ENCODE measurements at places on chromosomes 7 and 10.
A peak's percentile ranks its signal among the peaks of the same experiment; 100 is the strongest.

- DNase-seq: no peak
Observed at GRCh38 chr10:97858001-97858439, 8.4 kb downstream of the GOLGA7B start.

DNA sequence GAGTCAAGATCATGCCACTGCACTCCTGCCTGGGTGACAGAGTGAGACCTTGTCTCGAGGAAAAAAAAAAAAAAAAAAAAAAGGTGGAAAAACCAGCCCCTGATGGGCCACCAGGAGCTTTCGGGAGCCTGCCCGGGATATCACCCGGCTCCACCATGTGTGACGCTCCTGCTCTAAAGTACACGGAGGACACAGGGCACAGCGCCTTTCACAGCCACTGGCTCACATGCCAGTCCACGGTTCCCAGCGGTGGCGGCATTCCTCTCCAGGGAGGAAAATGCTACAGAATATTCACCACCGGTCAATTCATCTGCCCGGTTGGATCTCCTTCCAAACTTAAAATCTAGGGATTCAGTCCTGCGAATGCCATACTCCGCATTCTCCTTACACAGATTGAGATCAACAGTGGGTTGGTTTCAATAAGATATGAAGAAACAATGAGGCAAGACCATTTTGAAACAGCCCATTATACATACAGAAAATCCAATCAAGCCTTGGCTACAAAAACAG, 81.2 kb downstream of the CTBP2 start:
- DNase-seq: no peak

DNA sequence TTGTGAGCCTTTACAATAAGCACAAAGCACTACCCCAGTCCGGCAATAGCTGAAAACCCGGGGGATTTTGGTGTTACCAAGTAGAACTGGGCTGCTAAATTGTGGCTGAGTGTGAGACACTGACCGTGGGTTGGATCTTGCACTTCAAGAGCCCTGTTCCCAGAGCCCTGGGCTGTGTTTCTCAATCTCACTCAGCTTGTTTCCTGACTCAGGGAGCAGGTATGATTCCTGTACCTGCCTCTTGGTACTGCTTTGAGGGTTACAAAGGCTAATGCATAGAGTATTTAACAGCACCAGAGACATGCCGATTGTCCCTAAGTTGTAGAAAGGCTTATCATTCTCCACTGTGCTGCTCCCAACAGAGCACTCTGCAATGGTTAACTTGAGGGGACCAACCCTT, 134.6 kb downstream of the TEX36 start:
- no peak for DNase-seq

DNA sequence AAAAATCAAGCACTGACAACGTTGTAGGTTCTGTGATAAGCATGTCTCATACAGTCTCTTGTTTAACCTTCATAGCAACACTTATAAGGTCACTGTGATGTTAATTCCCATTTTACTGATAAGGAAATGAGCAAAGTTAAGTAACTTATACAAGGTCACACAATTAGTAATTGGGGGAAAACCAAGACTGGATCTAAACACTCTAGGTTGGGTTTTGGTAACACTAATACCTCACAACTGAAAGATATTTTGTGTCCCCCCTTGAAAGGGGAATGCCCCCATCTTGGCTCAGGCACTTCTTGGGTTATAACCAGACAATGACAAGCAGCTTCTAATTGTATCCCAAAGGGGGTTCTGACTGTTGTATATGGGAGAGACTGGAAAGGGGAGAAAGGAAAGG, 36.0 kb upstream of the ABCB4 start:
- no peak for DNase-seq

DNA sequence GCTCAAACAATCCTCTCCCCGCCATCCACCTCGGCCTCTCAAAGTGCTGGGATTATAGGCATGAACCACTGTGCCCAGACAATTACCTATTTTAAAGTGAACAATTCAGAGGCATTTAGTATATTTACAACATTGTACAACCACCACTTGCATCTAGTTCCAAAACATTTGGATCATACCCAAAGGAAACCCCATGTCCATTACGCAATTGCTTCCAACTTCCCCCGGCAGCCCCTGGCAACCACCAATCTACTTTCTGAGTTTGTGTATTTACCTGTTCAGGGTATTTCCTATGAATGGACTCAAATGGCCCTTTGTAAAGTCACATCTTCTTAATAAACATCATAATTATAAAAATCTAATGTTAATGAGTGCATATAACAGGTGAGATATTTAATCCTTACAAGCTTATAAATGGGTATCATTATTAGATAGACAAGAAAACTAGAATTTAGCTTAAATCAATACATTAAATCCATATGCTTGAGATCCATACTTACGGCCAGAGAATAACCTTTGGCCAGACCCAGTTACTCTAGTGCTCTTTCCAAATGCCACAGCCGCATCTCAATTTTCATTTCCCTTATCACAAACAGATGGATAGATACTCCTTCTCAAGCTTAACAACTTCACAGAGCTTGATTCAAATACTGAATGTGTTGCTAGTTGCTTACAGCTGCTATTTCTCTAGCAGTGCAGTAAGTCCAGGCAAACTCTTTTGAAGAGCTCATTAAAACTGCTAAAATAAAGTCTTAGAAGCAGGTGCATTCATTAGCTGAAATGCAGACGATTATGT, 133.4 kb upstream of the MKLN1 start:
- no peak for DNase-seq

DNA sequence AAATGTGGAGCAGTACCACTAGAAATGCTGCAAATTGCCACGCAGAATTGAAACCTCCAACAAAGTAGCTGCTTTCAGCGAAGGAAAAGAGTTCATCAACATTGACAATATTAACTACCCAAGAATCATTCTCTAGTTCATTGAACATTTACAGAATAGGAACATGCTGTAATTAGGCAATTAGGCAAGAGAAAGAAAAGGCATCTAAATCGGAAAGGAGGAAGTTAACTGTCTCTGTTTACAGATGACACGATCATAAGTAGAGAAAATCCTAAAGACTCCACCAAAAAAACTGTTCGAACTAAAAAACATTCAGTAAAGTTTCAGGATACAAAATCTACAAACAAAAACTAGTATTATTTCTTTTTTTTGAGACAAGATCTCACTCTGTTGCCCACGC, 8.9 kb upstream of the PKD1L1 start:
- DNase-seq: no peak

- no peak for DNase-seq
Observed at GRCh38 chr7:44112997-44113763, 9.0 kb downstream of the AEBP1 start.

DNA sequence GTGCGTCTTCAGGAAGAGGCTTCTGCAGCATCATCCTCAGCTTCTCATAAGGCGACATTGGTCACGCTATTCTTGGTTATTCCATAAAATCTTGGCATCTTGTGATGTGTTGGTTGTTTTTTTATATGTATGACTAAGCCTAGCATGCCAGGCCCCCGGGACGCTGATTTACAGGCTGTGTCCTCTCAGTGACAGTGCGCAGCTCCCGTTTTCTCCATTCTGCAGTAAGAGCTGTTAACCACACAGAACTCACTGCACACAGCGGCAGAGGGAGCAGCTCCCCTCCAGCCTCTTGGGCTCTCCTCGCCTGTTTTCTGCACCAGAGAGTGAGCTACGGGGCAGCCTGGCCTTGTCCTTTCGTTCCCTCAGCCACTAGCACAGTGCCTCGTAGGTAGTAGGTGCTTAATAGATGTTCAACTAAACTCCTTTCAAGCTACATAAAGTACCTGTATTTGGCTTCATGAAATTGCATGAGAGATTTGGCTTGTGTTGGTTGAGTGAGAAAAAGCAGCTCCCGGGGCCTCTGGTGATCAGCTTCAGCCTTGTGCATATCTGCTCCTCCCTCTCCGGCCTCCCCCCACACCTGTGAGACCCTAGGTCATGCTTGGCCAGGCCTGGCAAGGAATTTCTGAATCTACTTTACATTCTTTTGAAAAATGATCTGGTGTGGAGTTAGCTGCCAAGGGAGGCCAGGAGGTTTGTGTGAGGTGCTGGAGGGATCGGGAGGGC, 116.2 kb downstream of the WDR37 start:
- no peak for DNase-seq

DNA sequence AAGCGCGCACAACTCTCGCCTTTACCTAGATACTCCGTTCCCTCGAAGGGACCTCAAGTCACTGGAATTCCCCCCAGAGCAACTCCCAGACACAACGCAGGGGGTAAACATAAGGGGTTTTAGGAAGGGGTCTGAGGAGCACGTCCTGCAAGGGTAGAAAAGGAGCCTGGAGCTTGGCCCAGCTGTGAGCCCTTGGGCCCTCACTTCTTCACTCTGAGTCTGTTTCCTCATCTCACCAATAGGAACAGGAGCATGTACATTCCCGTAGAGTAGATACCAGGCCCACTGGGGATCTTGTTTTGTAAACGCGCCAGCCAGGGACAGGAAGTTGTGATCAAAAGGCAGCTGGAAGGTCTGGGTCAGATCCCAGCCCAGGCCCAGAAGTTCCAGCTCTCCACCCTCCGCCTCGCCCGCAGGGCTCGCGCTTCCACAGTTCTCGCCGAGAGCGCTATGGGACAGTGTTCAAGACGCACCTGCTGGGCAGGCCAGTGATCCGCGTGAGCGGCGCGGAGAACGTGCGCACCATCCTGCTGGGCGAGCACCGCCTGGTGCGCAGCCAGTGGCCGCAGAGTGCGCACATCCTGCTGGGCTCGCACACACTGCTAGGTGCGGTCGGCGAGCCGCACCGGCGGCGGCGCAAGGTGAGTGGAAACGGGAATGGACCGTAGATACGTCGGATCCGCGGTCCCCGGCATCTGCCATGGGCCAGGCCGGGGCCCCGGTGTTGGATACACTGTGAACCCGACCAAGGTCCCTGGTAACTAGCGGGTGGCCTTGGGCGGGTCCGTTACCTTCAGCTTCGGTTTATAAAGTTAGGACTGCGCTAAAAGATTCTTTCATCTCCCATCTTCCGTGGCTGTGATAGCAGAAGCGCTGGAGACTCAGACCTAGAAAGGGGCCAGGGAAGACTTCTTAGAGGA, 1.3 kb downstream of the CYP26C1 start:
- DNase-seq: no peak

GRCh38 chr10:99523251-99523773, 9.4 kb upstream of the NKX2-3 start:
- no peak for DNase-seq

DNA sequence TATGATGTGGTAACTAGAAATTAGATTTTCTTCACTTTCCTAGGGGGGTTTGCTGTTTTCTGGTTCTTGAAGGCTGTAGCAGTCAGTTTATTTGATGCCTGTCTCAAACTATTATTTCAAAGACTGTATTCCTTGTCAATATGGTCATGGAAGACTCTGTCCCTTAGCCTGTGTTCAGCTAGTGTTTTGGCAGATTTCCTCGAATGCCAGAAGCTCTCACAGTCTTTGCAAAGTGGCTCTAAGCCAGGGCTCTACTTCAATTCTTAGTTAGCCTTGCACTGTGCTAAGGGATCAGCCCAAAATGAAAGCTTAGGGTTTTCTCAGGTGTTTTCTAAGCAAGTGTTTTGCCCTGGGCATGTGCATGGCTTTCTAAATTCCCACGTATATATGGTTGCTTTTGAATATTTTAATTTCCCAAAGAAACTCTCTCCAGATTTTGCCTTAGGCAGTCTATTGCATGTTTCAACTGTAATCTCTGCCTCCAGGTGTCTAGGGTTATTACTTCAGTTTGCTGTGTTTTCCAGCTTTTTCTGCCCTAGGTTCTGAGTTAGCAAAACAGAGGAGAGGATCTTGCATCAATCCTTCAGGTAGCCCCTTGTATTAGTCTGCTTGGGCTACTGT, 7.2 kb upstream of the C1GALT1 start:
- DNase-seq: no peak

GRCh38 chr10:98425511-98426352, 10.8 kb upstream of the PYROXD2 start:
- DNase-seq: peak; percentile 58

- no peak for DNase-seq
Observed at GRCh38 chr10:5776881-5777197, 36.4 kb downstream of the GDI2 start.

DNA sequence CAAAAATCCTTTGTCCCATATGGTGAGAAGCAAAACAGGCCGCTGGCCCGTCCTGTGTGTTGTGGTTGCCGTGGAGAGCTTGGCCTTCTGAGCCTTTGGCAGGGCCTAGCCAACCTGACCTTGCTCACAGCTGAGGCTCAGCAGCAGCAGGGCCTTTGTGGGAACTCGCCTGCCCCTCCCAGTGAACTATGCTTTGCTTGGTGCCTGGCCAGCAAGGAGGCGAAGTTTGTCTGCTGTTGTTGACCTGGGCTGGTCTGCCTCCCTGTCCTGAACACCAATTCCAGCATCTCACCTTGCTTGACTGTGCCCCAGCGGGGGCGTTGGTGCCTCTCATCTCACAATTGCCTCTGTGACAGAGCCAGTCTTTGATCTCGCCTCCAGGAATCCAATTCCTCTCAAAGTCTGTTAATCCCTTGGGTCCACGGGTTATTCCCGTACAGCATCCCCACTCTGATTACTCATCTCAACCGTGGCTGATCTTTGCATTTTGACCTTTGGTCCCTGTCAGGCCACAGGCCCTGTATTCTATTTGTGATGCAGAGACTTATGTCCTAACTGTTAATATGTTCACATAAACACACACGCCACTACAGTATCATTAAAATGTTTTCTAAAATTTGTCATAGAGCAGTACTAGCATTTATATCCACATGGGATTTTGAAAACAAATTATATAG, 22.6 kb downstream of the EPDR1 start:
- DNase-seq: no peak

Measured in activated CD4-positive, CD25-positive, alpha-beta regulatory T cell treated with anti-CD3 and anti-CD28 coated beads, Interleukin-2, amount 50 U/mL, for 72 hours (primary cell).